ENCODE measurements at places on chromosomes 2 and 18. TPM values are rescaled to one million over a fixed set of nuclear protein-coding genes. Genes with fewer than 3 reads are reported as not detected.
A peak's percentile ranks its signal among the peaks of the same experiment; 100 is the strongest.

DNA sequence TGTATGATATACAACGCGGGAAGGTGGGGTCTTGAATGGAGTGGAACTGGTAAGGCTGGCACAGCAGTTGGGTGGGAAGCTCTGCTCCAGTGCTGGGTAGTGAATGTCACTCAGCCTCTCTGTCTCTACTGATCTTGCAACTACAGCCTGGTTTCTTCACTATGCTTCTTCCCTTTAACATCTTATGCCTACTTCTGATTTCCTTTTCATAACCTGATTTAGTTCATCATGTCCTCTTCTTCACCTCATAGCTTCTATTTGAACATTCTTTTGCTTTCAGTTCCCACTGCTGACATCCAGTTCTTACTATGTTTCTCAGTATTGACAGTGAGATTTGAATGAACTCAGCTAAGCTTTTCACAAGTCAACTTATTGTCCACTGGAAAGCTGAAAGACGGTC lies 286.2 kb downstream of the ARL6IP6 start:
- DNase-seq, result no peak

DNA sequence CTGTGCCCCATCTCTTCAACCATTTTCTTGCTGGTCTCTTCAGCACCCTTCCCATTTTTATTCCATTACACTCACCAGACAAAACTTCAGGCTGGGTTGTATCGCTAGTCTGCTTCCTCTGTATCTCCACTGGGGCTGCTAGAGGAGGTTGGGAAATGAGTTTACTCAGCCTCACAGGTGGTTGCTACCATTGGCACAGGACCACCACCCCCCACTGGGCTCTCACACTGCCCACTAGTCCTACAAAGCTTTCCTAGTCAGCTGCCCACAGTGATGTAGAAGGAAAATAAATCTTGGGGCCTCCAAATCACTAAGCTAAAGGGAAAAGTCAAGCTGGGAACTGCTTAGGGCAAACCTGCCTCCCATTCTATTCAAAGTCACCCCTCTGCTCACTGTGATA lies 12.3 kb upstream of the IL1B start:
- DNase-seq, result no peak

DNA sequence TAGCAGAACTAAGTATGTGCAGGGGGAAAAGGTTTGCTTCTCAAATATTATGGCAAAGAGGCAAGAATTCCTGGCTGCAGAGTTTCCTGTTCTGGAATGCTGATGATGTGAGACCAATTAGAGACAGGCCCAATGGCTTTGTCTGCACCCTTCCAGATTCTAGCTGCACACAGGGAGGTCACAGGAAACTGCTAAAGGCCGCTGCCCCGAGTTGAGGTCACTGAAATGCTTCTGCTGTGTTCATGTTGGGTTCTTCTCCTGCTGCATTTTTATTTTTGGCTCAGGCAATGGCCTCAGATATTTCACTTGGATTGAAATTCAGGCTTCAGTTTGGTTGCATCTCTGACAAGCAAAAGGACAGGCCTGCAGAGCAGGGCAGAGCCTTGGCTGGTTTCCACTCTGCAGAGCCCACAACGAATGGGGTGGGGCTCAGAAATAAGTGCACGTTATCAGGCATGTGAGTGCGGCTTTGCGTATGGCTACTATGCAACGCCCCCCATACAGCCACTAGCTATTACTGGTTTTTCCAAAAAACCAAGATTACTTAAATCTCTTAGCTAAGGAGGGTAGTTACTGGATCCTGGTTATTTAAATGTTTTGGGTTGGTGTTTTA lies 66.9 kb upstream of the FZD5 start:
- DNase-seq, result no peak

- peak; percentile 22 for DNase-seq
These were observed 106.0 kb downstream of the DTNB start for GRCh38 chr2:25567406-25567805.

The LGALSL gene
- 1.7 TPM for total RNA-seq

The CRYGC gene
- not detected for total RNA-seq

Measured in thymus (tissue), 14 donors.